ENCODE measurements at places on chromosomes 5 and 9.

- DNase-seq: no peak
Measured at GRCh38 chr9:135188681-135189151, 101.2 kb downstream of the OLFM1 start.

- no peak for DNase-seq
Measured at GRCh38 chr9:115989831-115990230, 163.8 kb upstream of the PAPPA start.

- DNase-seq: peak; percentile 93
Measured at GRCh38 chr9:128818839-128819715, 777 bp downstream of the ENDOG start.

DNA sequence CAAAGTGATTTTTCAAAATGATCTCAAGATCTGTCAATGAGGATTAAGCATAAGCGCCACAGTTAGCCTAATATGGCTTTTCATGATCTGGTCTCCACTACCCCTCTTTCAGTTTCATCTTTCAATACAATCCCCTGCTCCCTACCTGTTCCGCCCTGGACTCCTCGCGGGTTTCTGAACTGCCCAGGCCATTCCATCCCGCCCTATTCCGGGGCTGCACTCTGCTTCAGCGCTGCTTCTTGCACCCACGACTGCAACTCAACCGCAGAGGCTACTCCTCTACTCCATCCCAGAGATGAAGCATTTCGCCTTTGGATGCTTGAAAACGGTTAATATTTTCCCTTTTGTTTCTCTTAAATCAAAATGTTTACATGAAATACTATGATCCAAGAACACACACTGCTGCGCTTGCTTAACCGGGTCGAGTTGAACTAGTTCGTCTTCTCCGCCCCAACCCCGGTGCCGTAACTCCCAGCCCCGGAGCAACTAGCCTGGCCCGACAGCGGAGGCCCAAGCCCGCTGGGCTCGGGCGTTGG, 716 bp upstream of the OTULIN start:
- peak; percentile 42 for DNase-seq

GRCh38 chr5:152688561-152689249, 283.6 kb upstream of the NMUR2 start:
- peak; percentile 33 for DNase-seq

GRCh38 chr9:97811533-97812246, 41.3 kb upstream of the FOXE1 start:
- DNase-seq: peak; percentile 47

DNA sequence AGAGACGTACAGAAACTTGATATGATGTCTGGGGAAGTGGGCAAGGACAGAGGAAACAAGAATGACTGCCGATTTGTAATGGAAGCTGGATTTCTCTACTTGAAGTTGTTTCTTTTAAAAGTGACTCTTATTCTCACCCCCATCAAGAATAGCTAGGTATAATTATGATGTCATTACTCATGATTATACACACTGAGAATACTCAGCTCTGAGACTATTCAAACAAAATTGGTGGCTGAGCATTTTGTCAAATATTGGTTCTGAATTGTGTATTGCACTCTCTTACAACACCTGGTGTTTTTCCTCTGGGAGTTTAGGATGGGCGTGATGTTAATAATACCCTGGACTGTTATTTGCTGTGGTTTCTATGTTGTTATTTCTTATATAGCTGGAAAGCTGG, 46.3 kb downstream of the MAST4 start:
- no peak for DNase-seq

DNA sequence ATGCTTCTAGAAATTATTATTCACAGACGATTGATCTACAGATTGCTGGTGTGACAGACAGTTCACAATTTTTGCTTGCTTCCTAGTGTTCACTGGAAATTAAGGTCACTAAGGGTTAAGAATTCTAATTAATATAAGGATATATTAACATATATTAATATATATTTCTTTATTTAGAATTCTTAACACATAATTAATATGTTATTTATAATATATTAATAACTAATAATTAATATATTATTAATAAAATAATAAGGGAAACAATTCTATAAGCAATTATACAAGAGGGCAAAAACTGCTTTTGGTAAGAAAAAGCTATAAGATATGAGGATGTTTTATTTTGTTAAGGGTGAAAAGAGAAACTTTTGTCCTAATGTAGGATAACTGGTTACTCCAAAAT, 56.3 kb downstream of the PDE6A start:
- no peak for DNase-seq

- peak; percentile 87 for DNase-seq
Measured at GRCh38 chr9:16154521-16155078, 601.8 kb downstream of the CCDC171 start.

DNA sequence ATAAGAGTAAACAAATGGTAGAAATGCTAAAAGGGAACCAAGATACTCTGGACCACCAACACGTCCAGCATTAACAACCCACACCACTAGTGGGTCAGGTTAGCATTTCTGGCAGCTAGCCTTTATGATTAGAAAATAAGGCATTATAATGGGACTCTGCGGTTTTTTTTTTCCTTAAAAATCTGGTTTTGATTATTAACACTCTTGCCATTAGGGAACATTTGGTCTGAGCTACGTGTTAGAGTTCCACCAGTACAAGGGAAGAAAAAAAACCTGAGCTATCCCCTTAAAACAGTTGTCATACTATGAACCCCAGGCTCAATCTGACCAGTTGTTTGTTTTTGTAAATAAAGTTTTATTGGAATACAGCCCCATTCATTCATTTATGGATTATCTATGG, 110.4 kb downstream of the NTRK2 start:
- DNase-seq: no peak

- DNase-seq: no peak
Measured at GRCh38 chr5:20359377-20359776, 371.4 kb upstream of the CDH18 start.

DNA sequence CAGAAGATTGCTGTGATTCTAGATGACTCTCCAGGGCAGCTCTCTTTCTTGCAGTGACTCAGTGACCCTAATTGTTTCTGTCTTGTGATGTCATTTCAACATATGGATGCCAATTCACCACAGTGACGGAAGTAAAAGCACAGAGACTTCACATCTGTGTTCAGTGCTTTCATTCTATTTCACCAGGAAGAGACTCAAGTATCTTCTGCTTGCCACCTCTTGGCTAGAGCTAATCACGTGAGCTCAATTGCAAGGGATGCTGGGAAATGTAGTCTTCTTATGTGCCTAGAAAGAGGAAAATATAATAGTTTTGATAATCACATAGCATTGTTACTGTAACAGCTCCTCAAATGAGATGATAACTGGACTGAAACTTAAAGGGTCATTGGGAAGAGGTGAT, 453.3 kb upstream of the KLF4 start:
- DNase-seq: no peak

DNA sequence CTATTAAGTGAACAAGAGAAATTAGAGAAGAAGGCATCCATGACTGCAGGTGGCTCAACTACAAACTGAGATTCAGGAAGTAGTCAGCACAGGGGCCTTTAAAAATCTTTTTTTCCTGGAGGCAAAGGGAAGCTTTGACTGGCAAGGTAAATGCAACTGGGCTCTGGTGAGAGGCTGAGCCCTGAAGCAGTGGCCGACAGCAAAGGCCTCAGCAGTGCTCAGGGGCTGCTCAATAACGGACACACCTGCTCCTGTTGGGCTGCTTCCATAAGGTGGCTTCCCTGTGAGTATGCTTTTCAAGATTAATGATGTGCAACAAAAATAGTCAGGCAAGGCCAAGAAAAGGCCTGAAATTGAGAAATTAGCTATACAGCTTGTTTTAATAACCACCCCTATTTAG, 134.2 kb upstream of the RGMB start:
- DNase-seq: no peak

DNA sequence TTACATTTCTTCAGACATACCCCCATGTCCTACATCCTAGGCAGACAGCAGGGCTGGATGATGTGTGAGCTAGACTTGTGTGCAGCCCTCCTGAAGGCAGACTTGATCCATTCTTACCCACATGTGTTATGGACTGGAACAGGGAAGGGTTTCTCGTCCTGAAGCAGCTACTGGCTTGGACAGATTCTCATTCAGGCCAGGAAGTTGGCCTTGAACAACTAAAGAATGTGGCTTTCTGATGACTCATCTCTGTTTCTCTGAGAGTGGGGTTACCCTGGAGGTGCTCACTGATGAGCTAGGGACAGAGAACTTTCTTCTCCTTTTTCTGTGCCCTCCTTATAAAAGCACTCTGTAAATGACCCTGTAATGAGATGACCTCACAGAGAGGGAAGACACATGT, 246.5 kb downstream of the PCSK5 start:
- no peak for DNase-seq

- no peak for DNase-seq
Measured at GRCh38 chr5:79183617-79184016, 52.3 kb upstream of the JMY start.

DNA sequence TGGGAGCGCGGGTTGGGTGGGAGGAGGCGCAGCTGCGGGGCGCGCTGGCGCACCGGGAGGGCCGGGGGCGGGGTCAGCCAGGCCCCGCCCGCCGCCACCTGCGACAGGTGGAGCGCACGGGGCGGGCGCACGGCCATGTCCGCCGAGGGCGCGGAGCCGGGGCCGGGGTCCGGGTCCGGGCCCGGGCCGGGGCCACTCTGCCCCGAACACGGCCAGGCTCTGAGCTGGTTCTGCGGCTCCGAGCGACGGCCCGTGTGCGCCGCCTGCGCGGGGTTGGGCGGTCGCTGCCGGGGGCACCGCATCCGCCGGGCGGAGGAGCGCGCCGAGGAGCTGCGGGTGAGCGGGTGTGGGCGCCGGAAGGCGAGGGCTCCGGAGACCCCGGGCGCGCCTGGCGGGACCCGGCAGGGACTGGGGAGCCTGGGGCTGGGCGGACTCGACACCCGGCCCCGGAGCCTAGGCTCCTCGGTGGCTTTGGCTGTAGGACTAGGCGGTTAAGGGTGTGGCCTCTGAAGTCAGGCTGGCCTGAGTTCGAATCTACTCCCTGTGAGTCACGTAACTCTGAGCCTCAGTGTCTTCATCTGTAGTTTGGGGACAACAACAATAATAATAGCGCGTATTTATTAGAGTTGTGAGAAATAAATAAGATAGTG, at the start of gene BSPRY:
Gene BSPRY (plus strand): TSS at position 97 of the 650 bp plus-strand sequence. CDS start 39 bp downstream, at position 136.
- peak; percentile 53 for DNase-seq

- peak; percentile 70 for DNase-seq
Measured at GRCh38 chr5:14171621-14172020, 28.5 kb downstream of the TRIO start.

- DNase-seq: no peak
Measured at GRCh38 chr9:136906266-136906665, 19.9 kb downstream of the TRAF2 start.

DNA sequence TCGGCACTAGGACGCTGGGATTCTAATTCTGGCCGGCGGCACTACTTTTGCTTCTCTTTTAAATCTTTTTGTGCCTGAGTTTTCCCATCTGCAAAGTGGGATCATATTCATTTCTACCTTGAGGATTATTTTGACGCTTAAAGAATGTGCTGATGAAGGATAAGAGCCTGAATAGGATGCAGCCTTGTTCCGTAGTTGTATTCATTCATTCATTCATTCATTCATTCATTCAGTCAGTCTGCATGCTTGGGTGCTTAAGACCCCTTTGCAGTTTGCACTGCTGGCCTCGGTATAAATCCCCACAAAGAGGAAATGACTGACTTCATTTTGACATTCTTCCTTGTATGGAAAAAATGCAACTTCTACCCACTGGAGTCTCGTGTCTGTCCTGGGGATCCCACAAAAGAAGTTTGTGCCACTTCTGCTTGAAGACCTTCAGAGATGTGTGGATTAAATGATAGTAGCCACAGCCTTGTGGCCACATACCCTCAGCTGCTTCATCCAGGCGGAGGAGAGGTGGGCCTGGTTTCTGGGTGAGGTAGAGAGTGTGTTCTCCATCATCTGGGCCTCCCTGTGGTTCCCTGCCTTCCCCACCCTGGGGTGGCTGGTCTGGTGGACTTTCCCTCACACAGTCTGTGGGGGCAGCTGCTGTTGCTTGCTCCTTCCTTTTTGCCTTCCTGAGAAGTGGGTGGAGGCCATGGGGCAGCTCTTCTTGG, 62.6 kb downstream of the PPARGC1B start:
- DNase-seq: no peak

- DNase-seq: no peak
Measured at GRCh38 chr5:78971998-78972397, 13.1 kb downstream of the ARSB start.

DNA sequence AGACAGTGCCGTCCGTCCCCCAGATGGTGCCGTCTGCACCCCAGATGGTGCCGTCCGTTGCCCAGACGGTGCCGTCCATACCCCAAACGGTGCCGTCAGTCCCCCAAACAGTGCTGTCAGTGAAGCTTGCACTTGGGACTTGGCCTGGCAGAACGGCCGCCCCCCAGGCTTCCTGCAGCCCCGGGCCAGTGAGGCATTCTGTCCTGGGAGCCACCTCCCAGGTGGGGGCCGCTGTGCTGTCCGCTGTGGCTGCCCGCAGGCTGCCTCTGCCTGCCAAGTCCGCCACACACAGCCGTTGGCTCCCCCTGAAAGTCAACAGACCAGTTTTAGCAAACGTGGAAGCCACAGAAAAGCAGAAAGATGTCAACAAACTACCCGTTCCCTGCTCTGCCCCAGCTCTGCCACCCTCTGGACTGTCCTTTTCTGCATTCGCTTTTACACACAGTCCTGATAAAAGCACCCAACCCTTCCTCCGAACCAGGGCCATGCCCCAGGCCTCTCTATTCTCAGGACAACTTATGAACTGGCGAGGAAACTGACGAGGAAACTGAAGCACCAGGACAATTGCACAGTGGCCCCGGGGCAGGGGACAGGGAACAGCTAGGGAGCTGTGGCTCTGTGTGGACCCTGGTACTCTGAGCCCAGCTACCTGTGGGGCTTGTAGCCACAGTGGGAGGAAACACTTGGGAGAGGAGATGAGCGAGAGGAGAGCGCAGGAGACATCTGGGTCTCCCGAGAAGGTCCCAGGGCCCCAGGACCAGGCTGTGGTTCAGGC, 39.6 kb upstream of the RXRA start:
- DNase-seq: no peak

DNA sequence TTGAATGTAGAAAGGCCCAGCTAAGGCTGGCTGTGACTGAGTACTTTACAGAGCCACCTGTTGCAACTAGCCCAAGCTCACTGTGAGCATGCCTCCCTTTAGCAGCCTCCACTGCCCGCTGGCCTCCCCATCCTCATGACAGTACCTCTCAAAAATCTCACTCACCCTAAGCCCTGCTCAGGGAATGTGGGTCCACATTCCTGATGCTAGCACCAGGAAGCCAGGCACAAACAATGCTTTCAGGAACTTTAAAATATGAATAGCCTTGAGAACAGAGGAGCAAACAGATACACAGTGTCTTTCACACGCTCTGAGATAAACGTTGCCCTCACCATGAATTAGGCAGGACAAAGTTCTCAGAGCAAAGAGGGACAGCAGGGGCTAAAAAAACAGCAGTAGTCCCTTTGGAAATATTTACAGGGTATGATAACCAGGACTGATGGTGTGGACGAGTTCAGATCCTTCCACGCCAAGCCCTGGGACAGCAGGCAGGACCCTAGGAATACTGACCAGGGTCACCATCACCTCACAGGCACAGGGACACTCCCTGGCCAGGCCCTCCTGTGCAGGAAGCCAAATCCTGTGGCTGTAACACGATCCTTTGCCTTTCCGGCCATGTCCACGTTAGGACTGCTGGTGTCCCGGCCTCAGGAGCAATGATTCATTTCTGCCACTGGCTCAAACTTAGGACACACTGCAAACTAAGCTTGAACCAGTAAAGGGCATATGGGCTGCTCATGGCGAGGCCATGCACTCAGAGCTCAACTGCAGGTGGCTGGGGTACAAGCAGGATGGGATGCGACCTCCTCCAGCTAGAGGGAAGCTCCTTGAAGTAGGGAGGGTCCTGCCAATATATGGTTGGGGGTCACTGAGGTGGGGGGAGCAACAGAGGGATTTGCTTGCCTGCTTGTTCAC, 9.6 kb downstream of the ACSL6 start:
- DNase-seq: no peak

GRCh38 chr5:3905521-3905920, 309.9 kb downstream of the IRX1 start:
- no peak for DNase-seq

GRCh38 chr9:123640792-123641222, 284.8 kb downstream of the CRB2 start:
- DNase-seq: no peak
